ENCODE measurements at places on chromosomes 7 and 10. TPM values are rescaled to one million over a fixed set of nuclear protein-coding genes. Genes with fewer than 3 reads are reported as not detected.

LIPK gene
- total RNA-seq, result not detected

HOXA2 gene
- 36.5 TPM for total RNA-seq

DNA sequence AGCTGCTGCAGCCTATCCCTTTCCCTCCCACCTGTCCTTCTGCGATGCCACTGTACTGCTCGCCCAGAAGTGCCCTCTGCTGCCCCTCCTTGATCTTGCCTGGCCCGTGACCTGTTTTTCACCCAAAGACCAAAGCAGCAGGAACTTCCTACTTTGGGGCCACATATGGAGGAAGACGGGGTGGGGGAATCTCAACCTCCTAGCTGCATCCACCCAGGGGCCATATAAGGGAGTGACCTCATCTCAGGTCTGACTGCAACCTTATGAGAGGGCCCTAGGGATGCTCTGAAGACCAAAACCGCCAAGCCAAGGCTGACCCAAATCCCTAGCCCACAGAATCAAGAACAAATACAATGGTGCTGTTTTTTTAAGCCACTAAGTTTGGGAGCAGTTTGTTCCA is 15.7 kb downstream of the PRKCQ start:
- H3K27ac ChIP-seq, result no peak overlapping the region
- no peaks in the 10 kb centered on the region for H3K4me1 ChIP-seq
- no peaks in the 10 kb centered on the region for H3K27me3 ChIP-seq
- H3K4me3 ChIP-seq, result no peak overlapping the region

DNA sequence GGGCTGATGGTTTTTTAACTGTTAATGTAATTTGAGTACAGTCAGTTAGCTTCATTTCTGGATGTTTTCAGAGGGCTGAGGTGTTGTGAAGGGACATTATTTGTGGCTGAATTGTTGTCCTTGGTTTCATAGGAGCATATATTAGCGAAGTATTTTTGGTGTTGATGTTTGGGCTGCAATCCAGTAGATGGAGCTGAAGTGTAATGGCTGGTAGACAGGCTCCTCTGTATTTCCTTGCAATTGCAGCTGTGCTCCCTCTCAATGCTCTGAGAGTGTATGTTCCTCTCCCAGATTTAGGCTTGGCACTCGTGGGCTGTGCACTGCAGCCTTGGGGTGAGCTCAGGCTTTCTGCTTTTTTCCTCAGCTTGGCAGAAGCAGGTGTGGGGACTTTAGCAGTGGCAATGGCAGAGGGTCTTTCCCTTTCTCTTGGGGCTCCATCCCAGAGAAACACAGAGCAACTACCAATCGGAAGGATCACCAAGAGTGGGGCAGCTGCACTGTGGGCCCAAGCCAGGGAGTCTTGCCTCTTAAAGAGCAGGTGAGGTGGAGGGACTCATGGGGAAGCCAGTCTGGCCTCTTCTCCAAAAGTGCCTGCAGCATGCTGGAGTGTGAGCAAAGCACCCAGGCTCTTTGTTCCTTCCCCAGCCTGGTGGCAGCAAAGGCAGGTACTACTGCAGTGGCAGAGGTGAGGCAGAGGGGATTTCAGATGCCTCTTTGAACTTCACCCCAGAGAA is 544.4 kb downstream of the SH2D4B start:
- H3K4me1 ChIP-seq, result no peaks in the 10 kb centered on the region
- no peak overlapping the region for H3K4me3 ChIP-seq
- H3K36me3 ChIP-seq, result no peaks in the 10 kb centered on the region
- H3K27me3 ChIP-seq, result no peaks in the 10 kb centered on the region
- H3K27ac ChIP-seq, result no peak overlapping the region

DNA sequence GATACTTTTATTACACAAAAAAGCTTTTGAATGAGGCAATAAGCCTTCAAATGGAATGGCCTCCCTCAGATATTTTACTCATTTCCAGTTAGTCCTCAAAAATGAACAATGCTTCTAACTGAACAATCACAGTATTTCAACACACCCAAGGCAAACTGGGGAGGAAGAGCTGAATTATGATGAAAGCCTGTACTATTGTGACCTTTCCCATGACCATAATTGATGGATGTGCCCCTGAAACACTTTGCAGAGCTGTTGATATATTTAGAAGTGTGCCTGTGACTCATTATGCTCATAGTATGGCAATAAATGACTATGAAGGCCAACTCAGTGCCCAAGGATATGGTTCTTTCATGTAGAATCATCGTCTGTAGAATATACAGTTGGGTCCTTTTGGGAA is 248.1 kb downstream of the AHR start:
- DNase-seq, result no peak
- no peaks in the 10 kb centered on the region for H3K4me1 ChIP-seq
- no peaks in the 10 kb centered on the region for H3K27me3 ChIP-seq

- H3K4me1 ChIP-seq, result peaks cover 3% of the 10 kb centered on the region
- no peak overlapping the region for H3K4me3 ChIP-seq
- peak; percentile 79 for DNase-seq
- H3K36me3 ChIP-seq, result no peaks in the 10 kb centered on the region
Measured at GRCh38 chr10:118720685-118721538, 33.9 kb downstream of the CACUL1 start.

- no peaks in the 10 kb centered on the region for H3K27me3 ChIP-seq
- no peaks in the 10 kb centered on the region for H3K4me1 ChIP-seq
Measured at GRCh38 chr7:105268056-105268455, 120.7 kb downstream of the SRPK2 start.

DNA sequence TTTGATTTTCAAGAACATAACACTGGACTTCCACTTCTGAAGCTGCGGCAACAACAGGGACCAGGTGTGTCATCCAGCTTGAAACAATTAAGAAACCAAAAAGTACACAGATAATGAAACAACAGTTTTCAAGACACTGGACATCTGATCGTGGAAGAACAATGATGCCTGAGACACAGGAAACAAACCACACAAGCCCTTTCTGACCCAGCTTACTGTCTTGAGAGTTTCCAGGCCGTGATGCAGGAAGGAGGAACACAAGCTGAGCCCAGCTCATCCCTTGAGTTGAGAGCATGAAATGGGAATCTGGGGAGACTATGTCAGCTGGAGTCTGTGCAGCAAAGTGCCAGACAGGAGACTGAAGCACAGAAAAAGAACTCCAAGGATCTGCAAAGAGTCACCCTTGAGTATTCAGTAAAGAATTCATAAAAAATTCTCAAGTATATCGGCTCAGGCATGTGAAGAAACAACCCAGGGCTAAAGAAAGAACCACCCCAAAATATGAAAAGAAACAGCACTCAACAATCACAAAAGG is 91.6 kb downstream of the RNF32 start:
- no peaks in the 10 kb centered on the region for H3K27me3 ChIP-seq
- H3K36me3 ChIP-seq, result peaks cover 42% of the 10 kb centered on the region
- no peak overlapping the region for H3K27ac ChIP-seq
- no peak for DNase-seq

GRCh38 chr7:47635091-47636080 is 53.5 kb upstream of the TNS3 start:
- no peaks in the 10 kb centered on the region for H3K27me3 ChIP-seq
- H3K27ac ChIP-seq, result peak overlapping the region; percentile 83
- peaks cover 31% of the 10 kb centered on the region for H3K4me1 ChIP-seq
- peak overlapping the region; percentile 35 for H3K4me3 ChIP-seq

DNA sequence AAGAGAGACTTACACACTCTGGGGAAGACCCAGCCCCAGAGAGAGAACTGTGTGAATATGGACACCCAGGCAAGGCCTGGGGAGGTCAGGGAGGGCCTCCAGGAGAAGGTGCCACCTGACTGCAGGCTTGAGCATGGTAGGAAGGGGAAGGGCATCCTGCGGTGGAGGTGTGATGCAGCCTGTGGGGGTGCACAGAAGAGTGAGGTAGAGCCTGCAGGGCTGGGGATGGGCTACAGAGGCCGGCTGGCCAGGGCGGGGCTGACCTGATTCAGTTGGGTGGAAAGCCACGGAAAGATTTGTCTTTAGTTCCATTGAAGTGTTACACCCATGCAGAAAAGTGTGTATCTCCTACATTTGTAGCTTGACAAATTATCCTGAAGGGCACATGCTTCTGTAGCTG is 47.6 kb downstream of the ZMIZ1 start:
- DNase-seq, result no peak
- H3K27me3 ChIP-seq, result no peaks in the 10 kb centered on the region
- no peak overlapping the region for H3K4me3 ChIP-seq
- peaks cover 28% of the 10 kb centered on the region for H3K4me1 ChIP-seq

DNA sequence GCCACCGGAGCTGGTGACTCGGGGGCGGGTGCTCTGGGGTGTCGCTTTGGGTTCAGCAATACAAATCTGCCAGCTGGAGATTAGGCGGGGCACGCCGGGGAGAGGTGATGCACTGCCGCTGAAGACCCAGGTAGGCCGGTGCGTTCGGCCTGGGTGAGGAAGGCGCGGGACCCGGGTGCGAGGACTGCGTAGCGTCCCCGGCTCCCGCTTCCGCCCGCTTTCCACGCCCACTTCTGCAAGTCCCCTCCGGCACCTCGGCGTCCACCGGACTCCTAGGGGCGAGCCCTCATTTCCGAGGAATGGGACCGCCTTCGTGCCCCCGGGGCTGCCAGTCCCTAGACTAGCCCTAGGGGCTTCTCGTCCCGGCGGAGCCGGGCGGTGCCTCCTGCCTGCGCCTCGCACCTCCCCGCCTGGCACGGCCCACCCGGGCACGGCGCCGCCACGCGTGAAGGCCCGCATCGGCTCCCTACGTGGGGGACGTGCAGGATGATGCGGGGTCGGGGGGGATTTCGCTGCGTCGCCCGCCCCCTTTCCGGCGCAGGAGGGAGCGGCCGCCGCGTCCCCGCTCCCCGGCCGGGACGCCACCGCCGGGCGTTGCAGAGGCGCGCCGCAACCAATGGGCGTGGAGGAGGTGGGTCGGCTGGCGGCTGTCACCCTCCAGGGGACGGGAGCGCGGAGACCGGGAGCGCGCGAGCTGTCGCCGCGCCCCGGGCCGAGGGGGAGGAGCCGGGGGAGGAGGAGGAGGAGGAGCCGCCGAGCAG is 40.0 kb downstream of the HK1 start:
- H3K4me1 ChIP-seq, result peaks cover 11% of the 10 kb centered on the region
- peak overlapping the region; percentile 90 for H3K4me3 ChIP-seq

Data from ascending aorta (tissue), 2 donors.